ENCODE measurements at places on chromosomes 7 and 10.

GRCh38 chr10:62980687-62981086 is 152.4 kb upstream of the NRBF2 start:
- DNase-seq, result no peak

DNA sequence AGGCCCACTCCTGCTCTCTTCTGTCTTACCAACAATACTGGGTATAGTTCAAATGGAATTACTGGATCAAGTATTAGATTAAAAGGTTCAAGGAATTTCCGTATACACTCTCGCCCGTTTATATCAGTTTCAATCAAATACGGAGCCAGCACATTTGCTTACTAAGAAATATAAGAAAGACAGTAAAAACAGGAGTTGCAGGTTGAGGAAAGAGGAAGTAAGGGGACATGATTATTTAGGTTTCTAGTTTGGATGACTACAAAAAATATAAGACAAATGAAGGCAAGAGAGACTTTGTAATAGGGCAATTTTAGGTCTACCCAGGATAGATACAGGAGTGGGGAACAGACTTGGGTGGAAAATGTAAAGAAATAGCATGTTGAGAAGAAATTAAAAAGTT is 109.9 kb upstream of the ABI1 start:
- no peak for DNase-seq

DNA sequence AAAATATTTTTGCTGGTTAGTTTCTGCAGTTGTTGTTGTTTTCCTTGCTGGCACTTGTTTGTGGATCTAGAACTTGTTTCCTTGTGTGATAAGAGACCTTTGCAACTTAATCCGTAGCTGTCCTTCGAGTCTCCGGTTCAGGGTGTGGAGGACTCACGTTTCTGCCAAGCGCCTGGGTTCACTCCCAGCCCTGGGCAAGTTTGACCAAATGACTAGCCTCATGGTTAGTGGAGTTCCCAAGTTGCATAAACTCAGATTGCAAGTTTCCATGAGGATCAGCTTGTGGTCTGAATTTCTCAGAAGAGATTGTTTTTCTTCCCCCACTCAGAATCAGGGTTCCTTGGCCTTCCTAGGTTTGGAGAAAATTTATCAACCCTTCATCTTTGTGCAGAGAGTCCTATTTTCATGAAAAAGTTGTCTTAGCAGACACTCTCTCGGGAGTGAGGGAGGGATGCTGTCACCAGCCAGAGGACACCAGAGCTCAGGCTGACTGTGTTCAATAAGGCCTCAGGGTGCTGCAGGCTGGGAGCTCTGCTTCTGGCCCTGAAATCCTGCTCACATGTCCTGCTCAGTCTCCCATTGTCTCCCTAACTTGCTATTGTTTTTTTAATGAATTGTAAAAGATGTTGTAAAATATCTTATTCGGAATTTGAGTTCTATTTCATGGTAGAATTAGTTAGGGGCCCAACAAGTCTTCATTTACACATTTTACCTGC is 377.7 kb upstream of the KLF6 start:
- no peak for DNase-seq

- no peak for DNase-seq
Observed at GRCh38 chr7:117251687-117252086, 71.2 kb downstream of the WNT2 start.

GRCh38 chr10:117348236-117348635 is 27.0 kb downstream of the PDZD8 start:
- no peak for DNase-seq

DNA sequence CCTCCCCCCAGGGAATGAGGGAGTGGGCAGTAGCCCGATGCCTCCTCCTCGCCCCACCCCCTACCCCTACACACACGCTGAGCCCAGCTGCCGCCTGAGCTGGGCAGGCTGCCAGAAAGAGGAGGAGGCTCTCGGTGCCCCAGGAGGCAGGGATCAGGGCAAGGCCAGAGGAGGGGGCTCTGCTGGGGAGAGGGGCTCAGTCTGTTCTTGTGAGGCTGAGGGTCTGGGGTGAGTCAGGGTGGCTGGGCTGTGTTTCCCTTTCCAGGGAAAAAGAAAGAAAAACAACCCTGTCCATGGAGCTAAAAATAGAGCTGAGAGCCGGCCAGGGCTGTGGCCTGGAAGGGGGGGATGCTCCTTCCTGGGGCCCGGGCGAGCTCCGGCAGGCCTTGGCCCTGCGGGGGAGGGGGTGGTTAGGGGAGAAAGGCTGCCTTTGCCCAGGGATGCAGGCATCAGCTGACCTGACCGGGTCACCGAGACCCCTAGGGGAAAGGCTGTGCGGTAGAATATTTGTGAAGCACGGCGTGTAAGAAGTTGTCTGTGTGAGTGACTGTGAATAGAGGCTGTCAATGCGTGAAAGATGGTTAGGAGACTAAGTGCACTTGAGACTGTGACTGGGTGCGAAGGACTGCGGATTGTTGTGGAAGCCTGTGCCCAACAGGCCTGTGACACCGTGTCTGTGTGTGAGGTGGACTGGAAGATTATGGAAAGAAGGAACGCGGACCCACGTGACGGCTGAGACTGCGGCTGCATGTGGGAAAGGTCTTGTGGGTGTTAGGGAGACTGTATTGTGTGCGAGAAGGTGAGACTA is 1.2 kb upstream of the LZTS2 start:
- peak; percentile 91 for DNase-seq

DNA sequence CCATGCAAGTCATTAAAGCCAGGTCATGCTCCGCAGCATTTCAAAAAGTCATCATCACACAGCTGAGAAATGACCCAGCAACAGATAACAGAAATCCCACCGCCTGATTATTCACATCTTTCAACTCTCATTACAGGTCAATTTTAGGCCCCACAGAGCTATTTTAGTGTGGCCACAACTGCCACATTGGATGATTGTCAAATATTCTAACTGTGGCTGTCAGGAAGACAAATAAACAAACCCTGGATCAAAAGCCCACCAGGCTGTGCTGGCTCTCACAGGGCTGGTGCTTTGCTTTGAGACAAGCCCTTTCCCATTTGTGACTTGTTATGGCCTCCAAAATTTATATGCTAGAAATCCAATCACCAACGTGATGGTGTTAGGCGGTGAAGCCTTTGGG is 117.6 kb upstream of the CDC14C start:
- DNase-seq, result no peak

DNA sequence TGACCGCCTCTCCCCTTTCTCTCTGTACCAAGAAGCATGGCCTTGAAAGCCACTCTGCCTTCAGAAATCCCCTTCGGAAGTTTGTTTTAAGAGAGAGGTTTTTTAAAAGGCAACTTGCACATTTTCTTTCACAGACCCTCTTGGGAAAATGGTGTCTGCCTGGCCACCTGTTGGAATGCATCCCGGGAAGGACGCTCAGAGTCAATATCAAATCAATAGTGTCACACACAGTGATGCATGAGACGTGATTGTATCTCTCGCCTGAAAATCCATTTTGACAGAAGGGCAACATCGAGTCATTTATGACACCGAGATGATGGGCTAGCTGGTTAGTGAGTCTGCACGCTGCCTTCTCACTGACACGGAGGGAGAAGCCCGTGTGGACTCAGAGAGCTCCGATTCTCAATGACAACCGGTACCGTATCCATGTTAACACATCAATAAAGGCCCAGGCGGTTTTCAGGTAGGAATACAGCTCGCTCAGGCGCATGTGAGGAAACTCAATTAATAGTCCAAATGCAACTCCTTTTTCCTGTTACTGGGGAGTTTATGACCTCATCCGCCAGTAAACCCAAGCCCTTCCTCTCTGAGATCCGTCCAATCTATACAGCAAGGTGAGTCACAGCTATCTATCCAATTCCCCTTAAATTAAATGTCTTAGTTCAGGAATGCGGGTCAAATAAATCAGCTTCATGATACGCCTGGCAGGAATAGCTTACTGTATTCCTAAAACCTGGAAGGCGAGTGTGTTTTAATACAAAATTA is 621.5 kb upstream of the MKI67 start:
- DNase-seq, result no peak

- no peak for DNase-seq
Observed at GRCh38 chr10:127740596-127740995, 3.6 kb downstream of the FOXI2 start.

DNA sequence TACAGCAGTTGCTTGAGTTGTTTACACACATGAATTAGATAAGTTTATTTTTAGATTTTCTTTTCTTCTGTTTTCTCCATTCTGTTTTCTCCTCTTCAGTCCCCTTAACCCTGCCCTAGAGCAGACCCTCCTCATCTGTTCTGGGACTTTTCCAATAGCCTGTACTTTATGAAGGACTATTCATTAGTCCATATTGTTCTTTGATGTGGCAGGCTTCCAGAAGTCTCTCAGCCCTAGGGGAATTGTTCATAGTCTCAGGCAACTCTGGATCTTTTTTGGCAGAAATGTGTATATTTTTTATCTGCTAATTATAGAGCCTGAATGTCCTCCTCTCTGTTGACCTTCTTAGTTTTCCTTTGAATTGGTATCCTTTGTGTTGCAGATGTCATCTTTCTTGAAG is 25.4 kb downstream of the KAT6B start:
- no peak for DNase-seq

DNA sequence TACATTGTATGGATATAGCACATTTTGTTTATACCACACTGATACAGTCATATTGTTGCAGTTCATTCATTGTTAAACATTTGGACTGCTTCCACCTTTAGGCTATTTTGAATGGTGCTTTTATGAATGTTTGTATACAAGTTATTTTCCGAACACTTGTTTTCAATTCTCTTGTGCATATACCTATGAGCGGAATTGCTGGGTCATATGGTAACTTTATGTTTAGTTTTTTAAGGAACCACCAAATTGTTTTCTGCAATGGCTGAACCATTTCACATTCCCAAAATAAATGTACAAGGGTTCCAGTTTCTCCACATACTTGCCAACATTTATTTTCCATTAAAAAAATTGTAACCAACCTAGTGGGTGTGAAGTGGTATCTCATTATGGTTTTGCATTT is 4.0 kb upstream of the EXOC4 start:
- no peak for DNase-seq

DNA sequence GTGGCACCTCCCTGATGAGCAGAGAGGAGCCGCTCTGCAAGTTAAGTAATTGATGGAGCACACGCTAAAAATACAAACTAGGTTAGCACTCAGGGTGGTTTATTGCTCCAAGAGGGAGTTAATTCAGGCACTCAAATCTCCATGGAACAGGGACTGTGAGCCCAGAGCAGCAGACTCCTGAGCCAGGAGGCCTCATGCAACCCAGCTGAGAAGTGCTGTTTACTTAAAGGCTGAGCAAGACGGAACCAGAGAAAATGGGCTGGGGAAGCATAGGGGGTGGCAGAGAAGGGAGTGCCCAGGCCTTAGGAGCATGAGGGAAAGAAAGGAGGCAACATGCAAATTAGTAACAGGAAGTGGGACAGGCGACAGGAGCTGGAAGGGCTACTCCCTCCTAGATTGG is 174.1 kb downstream of the KCNMA1 start:
- no peak for DNase-seq

GRCh38 chr7:6615723-6616555 is 529 bp downstream of the ZNF853 start:
- no peak for DNase-seq

DNA sequence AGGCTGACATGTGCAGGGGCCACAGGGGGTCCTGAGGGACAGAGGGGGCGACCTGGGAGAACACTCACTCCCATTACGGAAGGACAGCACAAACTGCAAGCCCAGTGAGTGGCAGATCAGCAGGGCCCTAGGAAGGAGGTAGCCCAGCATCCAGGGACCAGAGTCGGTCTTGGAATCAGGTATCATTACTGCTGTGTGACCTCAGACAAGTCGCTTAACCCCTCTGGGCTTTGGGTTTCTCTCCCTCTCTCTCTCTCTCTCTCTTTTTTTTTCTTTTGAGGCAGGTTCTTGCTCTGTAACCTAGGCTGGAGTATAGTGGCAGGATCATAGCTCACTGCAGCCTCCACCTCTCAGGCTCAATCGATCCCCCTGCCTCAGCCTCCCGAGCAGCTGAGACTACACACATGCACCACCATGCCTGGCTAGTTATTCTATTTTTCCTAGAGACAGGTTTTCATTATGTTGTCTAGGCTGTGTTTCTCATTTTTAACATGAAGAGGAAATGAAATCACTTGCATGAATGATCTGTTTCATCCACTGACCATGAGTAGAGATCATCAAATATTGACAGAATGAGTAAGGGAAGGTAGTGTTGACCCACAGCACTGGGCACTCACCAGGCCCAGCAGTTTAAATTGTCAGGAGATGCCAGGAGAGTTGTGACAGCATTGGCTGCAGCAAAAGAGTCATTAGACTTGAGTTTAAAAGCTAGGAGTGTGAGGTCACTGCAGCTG is 49.4 kb downstream of the BUB3 start:
- no peak for DNase-seq

GRCh38 chr7:111931958-111932357 is 274.2 kb downstream of the DOCK4 start:
- no peak for DNase-seq

DNA sequence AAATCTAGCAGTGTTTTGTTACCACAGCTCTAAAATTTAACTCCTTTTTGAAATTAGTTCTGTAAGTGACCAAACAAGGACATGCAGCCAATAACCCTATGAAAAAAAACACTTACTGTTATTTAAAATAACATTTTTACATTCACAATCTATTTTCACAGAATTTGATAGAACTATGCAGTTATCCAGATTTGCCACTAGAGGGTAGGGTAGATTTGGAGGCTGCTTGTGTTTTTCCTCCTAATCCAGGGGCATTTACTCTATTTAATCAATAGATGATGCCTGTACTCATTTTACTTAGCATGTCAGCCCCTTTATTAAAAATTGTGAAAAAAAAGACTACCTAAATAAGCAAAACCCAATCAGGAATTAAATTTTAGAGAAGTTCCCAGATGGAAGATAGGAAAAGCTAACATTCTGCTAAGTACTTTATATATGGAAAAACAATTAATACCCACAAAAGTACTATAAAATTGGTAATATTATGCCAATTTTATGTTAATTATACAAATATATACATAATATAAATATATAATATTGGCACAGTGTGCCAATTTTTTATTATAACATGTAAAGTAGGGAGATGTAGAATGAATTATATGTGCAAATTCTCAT is 18.1 kb upstream of the LIPK start:
- no peak for DNase-seq

GRCh38 chr7:33300131-33300530 is 170.8 kb downstream of the BBS9 start:
- no peak for DNase-seq

DNA sequence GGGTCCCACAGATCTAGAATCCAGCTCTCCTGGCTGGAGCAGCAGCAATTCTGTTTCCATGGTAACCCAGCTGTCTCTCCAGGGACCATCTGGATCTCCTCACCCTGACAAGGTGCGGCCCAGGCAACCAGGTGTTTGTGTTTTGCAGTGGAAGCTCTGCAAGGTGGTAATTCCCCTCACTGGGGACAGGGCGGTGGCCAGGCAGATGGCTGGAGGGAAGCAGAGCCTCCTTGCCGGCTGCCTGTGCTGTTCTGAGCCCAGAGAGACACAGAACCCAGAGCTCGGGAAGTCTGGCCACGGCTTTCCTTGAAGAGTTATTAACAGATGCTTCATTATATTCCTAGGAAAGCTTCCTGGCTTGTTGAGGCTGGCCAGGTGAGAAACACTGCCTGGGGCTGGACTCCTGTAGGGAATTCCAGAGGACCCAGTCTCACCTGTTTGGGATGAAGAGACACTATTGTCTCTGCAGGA is 118.2 kb upstream of the PPIF start:
- DNase-seq, result peak; percentile 73
